Activated naive CD8-positive, alpha-beta T cell treated with anti-CD3 and anti-CD28 coated beads for 36 hours (primary cell): ENCODE measurements at places on chromosomes 6 and 20.

GRCh38 chr6:166658792-166659150 lies 31.7 kb upstream of the RPS6KA2 start:
- no peak for DNase-seq

DNA sequence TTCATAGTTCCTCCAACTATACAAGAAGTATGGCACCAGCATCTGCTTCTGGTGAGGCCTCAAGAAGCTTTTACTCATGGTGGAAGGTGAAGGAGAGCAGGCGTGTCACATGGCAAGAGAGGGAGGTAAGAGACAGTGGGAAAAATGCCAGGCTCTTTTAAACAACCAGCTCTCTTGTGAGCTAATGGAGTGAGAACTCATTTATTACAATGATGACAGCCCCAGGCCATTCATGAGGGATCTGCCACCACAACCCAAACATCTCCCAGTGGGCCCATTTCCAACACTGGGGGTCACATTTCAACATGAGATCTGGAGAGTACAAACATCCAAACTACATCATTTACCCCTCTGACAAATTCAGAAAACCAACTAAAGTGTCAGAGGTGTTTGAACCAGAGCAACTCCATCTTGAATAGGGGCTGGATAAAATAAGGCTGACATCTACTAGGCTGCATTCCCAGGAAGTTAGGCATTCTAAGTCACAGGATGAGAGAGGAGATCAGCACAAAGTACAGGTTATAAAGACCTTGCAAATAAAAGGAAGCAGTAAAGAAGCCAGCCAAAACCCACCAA lies 2.2 kb upstream of the UBD start:
- no peak for DNase-seq

- DNase-seq: peak; percentile 58
These were observed 1.6 kb downstream of the HLA-DQB1 start for GRCh38 chr6:32664827-32665362.

GRCh38 chr20:32918296-32918695 lies 59.6 kb downstream of the EFCAB8 start:
- DNase-seq: no peak

DNA sequence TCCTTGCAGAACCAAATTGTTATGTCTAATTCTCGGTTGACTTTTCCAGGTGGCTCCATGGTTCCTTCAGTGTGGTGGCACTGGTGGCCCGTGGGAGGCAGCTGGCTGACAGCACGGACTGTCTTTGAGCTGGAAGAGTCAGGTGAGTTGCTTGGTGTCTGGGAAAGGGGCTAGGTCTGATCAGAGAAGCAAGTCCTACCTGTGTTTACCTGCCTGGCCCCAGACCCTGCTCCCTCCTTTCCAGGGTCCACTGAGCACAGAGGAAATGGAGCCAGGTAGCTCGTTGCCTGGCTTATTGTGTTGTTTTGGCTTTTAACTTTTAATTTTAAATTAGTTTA lies 111.8 kb downstream of the BANF2 start:
- no peak for DNase-seq

- no peak for DNase-seq
These were observed 84.9 kb upstream of the ASF1A start for GRCh38 chr6:118808793-118809638.

- peak; percentile 73 for DNase-seq
These were observed 3.7 kb downstream of the OGFR start for GRCh38 chr20:62808211-62808865.

DNA sequence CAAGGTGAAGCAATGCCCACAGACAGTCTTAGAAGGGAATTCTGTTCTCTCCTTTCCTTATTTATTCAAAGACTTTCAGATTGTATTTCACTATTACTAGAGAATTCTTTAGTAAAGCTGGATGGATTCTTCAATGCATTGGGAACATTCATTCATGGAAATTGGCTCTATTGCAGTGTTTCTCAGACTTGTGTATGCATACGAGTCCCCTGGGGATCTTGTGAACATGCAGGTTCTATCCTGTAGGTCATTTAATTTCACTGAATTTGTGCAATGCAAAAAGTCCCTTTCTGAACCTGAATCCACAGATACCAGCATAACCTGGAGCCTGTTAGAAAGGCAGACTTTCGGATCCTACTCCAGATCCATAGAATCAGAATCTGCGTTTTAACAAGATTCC lies 160.9 kb upstream of the AHI1 start:
- DNase-seq: no peak

DNA sequence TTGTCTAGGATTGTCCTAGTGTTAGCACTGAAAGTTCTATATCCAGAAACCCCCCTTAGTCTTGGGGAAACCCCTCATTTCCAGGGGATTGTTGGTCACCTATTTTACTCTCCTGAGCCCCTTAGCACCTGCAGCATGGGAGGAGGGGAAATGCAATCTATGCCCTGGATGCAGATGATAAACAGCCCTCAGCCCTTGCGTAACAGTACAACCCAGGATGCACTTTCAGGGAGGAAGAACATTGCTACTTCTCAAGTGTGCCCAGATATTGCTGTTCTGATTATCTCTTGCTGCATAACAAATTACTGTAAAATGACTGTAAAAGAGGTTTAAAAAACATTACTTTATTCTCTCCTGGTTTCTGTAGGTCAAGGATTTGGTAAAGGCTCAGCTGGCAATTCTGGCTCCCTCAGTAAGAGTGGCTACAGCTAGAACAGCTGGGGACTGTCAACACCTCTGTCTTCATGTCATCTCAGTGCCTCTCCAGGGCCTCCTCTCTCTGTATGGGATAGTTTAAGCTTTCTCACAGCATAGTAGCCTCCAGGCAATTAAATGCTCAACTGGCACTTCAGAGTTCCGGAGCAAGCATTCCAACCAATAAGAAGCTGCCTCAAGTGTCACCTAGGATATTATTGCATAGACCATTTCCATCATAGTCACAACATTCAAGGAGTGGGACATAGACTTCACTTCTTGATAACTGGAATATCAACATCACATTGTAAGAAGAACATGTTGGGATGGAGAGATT lies 117.8 kb upstream of the FOXO3 start:
- DNase-seq: no peak

DNA sequence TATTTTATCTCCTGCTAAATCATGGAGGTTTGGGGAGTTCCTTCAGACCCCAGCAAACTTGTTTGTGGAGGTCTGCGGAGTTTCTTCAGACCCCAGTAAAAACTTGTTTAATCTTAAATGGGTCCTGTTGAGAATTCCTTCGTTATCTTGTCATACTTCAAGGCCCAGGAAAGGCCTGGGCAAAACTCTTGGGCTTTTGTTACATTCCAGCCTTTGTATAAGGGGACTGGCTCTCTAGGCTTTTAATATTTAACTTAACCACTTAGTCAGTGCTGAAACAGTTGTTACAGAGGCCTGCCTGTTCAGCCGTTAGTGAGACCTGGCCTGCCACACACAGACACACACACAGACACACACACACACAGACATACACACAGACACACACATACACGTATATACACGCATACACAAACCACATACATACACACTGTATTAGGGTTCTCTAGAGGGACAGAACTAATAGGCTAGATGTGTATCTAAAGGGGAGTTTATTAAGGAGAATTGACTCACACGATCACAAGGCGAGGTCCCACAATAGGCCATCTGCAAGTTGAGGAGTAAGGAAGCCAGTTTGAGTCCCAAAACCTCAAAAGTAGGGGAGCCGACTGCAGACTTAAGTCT lies 21.3 kb upstream of the CST3 start:
- DNase-seq: no peak

DNA sequence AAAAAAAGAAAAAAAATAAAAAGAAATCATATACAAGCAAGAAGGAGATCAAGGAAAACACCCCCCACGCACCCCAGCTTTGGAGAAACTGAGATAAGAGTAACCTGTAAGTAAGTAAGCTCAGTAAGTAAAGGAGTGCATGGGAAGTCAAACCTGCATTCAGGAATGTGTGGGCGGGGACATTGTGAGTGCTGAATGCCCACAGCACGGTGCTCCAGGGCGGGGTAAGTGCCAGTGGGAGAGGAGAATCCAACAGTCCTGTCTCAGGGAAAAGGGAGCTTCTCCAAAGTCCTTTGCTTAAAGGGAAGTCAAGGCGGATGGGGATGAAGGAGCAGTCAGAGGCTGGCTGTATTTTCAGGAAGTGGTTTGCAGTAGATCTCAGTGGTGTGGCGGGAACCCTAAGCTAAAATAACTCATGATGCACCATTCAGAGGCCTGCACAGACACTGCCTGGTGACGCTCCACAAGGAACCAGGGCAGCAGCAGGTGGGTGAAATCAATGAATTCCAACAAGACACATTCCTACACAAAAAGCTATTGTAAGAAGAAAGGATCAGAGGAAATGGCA lies 368.0 kb downstream of the QKI start:
- DNase-seq: no peak

DNA sequence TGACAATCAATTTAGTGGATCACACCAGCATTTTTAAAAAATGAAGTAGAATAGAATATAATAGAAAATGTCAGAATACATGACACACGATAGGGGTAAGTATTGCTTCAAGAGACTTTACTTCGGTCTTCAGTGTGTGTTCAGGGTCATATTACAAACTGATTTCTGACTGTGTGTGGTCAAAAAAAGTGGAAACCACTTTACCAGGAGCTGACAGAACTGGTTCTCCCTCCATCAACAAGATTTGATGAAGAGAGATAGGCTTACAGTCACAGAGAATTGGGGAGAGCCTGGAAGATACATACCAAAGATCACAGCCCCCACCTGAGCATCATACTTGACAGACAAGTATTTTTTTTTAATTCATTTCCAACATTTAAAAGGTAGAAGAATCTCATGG lies 21.7 kb downstream of the ARMC2 start:
- DNase-seq: no peak

- no peak for DNase-seq
These were observed 21.7 kb upstream of the BNIP5 start for GRCh38 chr6:36358226-36358915.

GRCh38 chr6:39365281-39366074 lies 43.0 kb upstream of the KCNK16 start:
- no peak for DNase-seq

DNA sequence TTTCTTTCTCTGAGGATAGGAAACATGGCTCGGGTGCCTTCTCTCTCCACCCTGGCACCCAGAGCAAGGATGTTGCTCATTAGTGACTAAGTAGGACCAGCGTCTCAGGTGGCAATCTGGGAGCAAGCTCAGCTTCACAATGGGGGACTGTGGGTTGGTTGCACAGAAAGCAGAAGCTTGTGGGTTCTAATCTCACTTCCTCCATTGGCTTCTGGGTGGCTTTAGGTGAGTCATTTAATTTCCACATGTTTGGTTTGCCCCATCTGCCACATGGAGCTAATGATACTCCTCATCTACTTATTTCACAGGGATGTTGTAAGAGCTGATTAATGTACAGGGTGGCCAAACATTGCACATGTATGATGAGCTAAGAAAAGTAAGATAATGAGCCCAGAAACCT lies 54.8 kb upstream of the AKIRIN2 start:
- DNase-seq: peak; percentile 42

DNA sequence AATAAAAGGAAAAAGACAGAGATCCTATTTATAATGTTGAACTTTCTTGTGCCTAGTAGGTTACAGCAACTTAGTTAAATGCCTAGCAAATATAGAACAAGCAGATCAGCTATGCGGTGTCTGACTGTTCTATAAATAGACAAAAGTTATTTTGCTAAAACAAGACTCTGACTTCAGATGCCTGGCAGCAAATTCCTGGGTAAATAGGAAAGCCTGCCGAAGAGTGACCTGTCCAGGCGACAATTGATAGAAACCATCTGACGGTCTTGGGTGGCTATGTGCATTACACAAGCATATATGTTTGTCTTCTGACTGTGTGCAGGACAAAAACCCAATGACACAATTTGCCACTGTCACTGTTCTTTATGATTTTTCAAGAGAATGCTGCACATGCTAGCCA lies 38.0 kb upstream of the PDE10A start:
- no peak for DNase-seq

DNA sequence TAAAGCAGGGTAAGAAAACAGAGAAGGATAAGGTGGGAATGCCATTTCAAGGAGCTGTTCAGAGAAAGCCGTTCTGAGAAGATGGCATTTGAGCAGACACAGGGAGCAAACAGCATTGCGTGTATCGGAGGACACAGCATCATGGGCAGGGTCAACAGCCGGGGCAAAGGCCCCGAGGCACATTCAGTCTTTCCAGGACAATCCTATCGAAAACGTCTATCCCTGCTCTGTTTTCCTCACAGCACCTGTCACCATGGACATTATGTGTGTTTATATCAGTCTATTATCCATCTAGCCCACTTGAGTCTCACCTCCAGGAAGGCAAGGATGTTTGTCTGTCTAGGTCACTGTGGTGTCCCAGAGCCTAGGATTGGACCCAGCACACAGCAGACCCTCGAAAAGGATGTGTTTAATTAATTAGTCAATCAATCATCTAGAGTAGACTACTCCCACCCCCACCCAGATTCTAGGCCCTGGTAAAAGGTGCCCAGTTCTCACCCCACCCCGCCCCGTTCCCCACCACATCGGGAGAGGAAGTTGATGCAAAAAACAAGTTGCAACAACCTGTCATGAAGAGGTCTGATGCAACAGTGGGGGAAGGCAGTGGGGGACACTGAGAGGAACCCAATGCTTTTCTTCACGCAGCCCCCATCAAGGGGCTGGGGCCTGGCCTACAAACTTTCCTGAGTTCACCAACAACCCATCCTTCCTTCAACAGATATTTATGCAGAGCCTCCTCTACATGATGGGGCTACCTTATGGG lies 66.6 kb downstream of the PREX1 start:
- DNase-seq: peak; percentile 51

DNA sequence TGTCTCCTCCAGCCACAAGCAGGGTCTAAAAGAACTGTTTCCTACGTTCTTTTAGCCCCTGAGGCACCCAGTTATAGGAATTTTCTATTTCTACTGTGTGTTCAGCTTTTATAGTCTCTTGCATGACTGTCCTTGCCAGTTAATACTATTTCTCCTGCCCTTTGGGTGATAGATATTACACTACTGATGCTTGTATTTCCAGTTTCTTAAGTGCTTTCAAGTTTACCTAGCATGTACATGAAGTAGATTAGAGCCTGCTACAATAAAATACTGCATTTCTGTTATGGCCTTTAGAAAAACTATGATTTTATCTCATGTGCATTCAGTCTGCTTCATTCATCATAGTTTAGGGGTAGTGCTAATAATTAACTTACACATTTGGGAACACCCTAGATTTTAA lies 89.6 kb downstream of the FOXO3 start:
- DNase-seq: no peak

DNA sequence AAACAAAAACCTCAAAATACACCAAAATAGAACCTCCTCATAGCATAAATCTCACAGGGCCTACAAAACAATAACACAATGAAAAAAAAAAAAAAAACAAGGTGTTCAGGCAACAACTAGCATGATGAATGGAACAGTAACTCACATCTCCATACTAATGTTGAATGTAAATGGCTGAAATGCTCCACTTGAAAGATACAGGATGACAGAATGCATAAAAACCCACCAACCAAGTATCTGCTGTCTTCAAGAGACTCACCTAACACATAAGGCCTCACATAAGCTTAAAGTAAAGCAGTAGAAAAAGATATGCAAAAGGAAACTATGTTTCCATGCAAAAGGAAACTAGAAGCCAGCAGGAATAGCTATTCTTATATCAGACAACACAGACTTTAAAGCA lies 121.3 kb downstream of the CDK19 start:
- no peak for DNase-seq
